Activated CD4-positive, alpha-beta memory T cell treated with anti-CD3 and anti-CD28 coated beads for 36 hours (primary cell): ENCODE measurements at places on chromosomes 1 and 21.

DNA sequence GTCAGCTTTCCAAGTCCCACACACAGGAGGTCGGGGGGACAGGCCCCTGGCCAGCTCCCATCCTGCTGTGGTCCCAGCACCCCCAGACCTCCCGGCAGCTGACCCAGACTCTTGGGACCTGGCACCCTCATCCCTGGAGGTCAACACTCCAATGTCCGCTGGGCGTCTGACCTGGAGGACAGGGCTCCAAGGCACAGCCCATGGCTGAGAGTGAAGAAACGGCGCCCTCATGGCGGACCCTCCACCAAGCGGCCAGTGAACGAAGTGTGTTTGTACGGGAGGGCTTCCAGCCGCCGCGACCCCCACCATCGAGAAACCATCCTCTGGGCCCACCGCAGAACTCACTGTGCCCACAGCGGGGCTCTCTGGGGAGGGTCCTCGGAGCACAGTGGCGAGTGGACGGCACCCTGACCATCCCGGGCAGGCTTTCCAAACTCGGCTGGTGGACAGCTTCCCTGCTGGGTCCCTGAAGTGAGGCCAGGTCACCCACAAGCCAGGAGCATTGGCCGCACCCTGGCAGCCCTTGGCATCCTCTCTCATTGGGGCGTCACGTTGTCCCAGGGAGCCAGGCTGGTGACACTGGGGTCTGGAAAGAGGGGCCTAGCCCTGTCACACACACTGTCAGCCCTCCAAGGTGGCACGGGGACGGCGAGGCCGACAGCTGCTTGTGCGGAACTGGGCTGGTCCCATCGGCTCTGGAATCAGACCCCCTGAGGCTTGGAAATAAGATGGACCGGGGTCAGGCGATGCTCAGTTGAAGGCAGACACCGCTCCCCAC lies 47.8 kb upstream of the COL6A2 start:
- no peak for DNase-seq

DNA sequence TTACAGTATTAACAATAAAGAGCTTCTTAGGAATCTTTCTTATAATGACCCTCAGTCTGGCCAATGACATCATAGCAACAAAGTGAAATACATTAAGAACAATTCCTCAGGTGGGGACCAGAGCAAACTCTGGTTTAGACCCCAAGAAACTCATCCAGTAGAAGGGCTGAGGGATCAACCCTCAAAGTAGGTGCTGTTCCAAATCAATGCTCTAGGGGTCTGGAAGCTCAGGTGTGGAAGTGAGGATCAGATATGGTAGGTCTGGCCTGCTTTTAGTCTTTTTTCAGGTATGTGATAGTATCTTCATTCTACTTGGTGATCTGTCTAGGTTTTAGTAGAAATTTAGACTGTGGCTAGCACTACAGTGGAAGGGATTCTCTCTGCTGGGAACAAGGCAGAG lies 291.7 kb downstream of the PDE4B start:
- no peak for DNase-seq

- no peak for DNase-seq
Measured at GRCh38 chr1:54046671-54047383, 6.2 kb downstream of the TMEM59 start.

- DNase-seq: no peak
Measured at GRCh38 chr1:39646232-39647081, 7.0 kb upstream of the HEYL start.

DNA sequence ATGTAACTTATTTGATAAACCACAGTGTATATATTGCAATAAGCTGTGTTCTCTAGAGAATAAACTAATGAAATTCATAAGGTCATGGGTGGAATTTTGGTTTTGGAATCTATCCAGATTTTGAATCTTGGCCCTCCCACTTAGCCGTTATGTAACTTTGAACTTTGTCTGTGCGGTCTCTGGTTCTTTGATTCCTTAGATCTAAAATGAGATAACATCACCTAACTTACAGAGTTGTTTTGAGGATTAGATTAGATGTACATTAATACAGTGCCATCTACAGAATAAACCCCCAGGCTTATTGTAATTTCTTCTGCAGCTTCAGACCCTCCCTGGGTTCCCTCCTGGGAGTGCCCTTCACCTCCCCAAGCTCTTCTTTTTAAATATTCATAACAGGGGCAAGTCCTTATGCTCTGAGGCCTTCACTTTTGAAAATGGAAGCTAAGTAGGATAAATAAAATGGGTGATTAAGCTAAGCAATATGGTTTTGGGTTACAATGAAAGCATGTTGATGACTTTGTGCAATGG lies 124.3 kb downstream of the ATG4C start:
- no peak for DNase-seq
